ENCODE measurements at places on chromosomes 1 and 21.

- DNase-seq: no peak
Measured at GRCh38 chr1:118862755-118863154, 125.4 kb downstream of the TBX15 start.

DNA sequence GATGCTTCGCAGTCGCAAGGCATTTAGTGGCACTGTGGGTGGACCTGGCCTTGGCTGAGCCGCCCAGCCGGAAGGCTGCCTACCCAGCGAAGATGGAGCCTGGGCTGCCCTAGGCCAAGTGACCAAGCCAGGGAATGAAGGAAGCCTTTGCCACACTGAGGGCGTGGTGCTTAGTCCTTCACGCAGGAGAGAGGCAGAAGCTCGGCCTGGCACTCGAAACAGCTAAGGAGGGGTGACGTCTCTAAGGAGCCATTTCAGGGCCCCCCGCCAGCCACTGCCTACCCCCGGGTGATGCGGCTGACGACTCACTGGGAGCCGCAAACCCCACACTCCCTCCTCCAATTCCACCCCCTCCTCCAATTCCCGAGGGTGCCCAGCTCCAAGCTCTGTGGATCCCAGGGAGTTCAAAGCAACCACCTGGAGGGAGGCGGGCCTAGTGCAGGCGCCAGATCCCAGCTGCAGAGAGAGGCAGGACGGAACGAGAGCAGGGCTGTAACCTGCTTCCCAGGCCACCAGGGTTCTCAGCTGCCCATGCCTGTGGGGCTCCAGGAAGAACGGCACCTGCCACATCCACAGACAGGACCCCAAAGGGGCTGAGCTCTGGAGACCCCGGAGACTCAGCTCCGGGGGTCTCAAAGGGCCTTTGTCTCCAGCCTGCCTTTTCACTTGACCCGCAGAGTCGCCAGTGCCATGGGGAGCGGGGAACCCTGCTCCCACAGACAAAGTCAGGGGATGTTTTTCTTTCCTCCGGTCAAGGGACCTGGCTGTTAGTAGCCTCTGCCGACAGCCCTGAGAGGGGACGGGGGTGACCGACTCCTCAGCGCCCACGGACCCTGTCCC lies 75.8 kb downstream of the ARHGEF16 start:
- DNase-seq: peak; percentile 69

DNA sequence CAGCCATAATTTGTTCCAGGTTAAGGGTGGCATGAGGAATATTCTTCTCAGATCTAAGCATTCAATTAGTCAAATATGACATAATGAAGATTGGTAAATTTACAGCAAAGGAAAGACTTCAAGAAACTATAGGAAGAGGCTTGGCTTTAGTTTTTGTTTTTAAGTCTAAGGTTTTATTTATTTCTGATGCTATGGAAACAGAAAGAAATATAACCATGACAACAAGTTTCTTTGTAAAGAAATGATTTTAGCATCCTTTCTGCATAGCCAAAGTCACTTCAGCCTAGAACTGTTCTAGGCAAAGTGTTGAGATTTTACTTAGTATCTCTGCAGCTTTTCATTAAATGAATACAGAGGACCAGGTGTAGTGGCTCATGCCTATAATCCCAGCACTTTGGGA lies 27.7 kb downstream of the PEA15 start:
- DNase-seq: no peak

- DNase-seq: no peak
Measured at GRCh38 chr1:236861560-236862218, 66.6 kb downstream of the MTR start.

DNA sequence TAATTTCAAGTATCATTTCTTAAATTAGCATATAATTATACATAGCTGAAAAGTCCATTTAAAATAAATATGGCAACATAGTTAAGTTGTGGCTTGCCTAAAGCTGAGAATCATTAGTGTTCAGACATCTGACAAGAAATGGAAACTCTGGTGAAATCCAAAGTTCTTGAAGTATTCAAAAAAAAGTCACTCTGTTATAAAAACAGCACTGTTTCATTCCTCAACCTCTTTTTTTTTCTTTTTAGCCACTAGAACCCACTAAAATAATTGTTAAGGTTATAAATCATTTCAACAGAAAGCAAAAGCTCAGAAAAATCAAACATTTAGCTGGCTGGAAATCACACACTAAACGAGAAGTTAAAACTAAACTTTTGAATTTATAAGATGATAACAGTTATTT lies 476.7 kb downstream of the LTN1 start:
- no peak for DNase-seq

GRCh38 chr1:29505532-29506220 lies 269.4 kb downstream of the PTPRU start:
- no peak for DNase-seq

- peak; percentile 90 for DNase-seq
Measured at GRCh38 chr21:39033878-39034589, 149.2 kb downstream of the PSMG1 start.

DNA sequence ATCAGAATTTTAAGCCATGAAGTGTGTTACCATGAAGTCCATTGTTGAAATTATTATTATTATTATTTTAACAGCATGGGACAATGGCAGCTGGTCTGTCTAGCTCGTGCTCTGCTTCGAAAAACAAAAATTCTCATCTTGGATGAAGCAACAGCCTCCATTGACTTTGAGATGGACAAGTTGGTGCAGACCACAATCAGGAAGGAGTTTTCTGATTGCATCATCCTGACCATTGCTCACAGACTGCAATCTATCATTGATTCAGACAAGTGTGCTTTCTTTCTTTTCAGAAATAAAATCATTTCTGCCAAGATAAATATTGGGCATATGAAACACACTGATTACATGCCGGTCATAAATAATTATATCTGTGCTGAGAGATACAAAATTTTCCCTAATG lies 21.0 kb downstream of the HSPA13 start:
- no peak for DNase-seq

- no peak for DNase-seq
Measured at GRCh38 chr1:239896569-239896968, 195.1 kb upstream of the FMN2 start.

DNA sequence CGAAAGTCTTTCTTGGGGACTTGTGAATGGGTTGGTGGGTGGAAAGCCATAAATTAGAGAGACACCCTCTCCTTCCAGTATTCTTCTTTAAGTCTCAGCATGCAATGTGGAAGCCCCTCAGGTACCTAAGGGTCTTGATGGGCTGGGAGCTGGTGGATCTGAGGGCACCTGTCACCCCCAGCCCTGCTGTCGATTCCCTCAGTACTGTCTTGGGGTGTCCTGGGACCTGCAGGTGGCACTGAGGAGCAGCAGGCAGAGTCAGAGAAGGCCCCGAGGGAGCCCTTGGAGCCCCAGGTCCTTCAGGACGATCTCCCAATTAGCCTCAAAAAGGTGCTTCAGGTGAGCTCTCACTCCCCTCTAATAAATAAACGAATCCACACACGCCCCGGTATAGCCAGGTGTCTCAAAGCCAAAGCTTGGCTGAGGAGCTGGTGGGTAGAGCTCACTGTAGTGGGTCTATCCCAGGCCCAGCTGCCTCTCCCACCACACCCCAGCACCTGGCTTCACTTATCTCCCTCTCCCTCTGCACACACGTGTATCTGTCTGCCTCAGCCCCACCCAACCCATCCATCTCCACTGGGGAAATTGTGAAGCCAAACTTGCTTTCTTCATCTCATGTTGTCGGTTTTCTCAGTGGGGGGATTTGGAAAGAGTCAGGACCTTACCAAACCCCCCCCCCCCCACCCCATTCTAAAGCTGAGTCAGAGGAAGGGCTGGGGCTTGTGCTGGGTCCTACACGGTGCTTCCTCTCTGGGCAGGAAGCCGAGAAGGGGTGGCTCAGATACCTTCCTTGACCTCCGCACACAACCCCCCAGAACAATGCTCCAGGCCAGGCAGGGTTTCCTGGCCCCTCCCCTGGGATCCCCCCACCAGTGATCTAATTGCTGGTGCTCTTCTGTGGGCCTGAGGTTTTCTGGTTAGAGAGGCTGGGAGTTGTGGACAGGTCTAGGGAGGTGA lies 1.6 kb downstream of the ADAM15 start:
- peak; percentile 33 for DNase-seq

DNA sequence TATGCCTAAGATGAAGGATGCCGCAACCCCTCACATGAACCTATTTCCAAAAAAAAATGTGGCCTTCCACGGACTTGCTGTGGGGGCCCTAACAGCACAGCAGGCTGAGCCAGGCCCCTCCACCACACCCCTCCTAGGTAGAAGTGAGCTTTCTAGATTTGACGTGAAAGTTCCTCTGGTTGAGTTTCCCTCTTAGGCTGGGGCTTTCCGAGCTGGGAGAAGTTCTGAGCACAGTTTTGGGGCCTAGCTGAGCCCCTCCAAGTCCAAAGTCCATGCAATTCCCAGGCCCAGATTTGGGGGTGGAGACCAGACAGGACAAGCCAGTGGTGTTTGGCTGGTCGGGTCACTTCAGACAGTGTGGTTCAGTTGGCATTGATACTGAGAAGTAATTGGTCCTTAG lies 13.8 kb upstream of the PHLDA3 start:
- DNase-seq: peak; percentile 49

GRCh38 chr1:9234223-9235095 lies at the start of gene H6PD:
Gene H6PD, plus strand, starts transcription at chr1:9234774. Its CDS starts 10,161 bp downstream, at chr1:9244935.
- peak; percentile 97 for DNase-seq

DNA sequence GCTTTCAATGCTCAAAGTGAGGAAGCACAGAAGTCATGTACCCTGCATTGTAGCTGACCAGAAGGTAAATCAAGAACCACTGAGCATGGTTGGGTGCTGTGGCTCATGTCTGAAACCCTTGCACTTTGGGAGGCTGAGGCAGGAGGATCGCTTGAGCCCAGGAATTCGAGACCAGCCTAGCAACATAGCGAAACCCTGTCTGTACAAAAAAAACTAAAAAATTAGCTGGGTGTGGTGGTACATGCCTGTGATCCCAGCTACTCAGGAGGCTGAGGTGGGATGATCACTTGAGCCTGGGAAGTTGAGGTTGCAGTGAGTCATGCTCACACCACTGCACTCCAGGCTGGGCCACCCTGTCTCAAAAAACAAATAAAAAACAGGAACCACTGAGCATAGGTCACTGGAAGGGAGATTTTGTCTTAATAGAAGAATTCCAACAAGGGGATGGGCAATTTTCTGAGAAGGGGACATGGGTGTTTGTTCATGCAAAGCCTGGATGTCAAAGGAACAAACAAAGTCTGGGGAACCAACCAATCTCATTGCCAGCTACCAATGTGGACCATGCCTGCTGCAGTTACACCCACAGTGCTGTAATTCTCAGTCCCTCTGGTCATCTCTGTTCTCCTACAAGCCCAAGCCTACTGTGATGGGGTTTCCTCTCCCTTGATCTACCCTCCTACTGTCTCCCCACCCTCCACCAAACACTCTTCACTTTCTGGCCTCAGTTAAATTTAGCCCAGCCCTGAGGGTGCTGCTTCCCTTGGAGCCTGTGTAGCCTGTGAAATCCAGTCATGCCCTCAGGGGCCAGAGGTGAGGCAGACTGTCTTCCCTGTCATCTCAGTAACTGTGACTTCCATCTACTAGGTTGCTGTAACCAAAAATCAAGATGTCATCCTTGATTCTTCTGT lies 47.9 kb downstream of the ELF3 start:
- peak; percentile 91 for DNase-seq

DNA sequence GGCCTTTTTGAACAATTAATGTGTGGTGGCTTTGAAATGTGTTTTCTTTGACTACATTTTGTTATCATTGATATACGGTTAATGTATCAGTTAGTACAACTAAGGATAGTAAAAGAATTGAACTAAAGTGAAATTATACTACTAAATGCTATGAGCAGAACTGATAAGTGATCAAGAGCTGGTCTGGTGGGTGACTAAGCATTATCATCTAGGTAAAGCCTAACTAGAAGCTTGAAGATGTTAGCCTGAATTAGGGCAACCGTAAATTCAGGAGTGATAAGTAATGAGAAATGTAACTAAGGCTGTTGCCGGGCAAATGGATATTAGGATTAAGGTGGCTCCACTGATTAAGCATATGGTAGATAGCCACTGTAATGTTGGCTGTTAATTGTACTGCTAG lies 16.0 kb upstream of the GCLM start:
- DNase-seq: no peak

- peak; percentile 74 for DNase-seq
Measured at GRCh38 chr1:241749945-241750695, 97.9 kb upstream of the EXO1 start.

GRCh38 chr1:193259636-193260035 lies 73.2 kb upstream of the B3GALT2 start:
- DNase-seq: peak; percentile 16

- no peak for DNase-seq
Measured at GRCh38 chr1:6505367-6506209, 14.1 kb upstream of the PLEKHG5 start.

DNA sequence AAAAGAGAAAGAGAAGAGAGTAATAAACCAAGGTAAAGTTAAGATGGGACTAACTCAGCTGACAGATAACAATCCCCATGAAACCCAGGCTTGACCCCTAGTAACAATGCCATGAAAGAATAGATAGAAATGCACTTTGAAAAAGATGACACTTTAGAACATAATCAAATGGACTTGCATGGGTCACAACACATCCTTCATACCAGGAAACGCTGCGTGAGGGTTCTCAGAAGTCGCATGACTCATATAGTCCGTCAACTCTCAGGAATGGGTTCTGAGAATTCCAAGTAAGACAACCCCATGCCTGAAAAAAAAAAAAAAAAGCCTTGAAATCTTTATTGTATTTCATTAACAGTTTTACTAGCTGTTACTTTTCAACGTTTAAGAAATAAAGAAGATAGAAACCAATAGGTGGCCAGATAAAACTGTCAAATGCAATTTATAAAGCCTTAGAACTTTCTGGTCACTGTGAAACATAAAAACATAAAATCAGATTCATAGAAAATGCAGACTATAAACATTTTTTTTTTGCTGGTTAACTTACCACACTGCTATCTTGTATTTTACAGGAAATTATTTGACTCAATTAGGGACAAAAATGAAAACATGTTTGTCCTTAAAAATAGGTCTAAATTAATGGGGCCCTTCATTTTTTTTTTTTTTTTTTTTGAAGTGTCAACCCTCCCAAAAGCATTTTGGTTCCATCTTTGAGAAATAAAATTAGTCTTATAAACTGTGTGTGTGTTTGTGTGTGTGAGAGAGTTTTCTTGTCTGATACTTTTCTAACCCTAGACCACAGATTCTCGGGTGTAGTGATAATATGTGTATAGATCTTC lies 202.1 kb downstream of the NCAM2 start:
- no peak for DNase-seq

DNA sequence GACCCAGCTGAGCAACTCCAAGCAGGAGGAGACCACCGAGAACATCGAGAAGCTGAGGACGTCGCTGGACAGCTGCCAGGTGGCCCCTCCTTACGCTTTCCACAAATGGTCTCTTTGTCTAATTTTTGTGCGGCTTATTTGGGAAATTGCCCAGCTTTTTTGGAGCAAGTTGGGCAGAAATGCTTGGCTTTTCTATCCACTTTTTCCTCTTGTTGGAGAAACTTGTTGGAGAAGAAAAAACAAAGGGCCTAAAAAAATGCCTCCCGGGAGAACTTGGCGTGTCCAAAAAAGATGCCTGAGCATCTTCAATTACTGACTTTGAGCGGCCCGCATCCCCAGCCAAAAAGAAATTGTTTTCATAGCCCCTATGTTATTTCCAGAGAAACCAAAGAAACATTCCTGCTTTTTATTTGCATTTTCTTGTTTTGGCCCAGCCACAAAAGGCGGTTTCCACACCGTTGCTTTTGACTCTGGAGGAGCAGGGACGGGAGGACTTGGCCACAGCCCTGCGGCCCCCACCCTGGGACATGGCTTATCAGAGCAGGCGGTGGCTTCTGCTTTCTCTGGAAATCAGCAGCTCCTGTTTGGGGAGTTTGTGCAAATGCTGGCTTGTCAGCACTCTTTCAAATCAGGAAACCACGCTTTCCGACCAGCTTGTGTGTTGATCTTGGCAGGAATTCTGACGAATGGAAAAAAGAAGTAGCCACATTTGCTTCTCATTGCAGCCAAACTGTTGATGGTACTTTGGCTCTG lies 81.2 kb upstream of the EFHD2 start:
- no peak for DNase-seq

All from DMS53 (cell line).